Activated naive CD4-positive, alpha-beta T cell treated with anti-CD3 and anti-CD28 coated beads, Interleukin-2, amount 50 U/mL, for 72 hours (primary cell): ENCODE measurements at places on chromosomes 5 and 9.

DNA sequence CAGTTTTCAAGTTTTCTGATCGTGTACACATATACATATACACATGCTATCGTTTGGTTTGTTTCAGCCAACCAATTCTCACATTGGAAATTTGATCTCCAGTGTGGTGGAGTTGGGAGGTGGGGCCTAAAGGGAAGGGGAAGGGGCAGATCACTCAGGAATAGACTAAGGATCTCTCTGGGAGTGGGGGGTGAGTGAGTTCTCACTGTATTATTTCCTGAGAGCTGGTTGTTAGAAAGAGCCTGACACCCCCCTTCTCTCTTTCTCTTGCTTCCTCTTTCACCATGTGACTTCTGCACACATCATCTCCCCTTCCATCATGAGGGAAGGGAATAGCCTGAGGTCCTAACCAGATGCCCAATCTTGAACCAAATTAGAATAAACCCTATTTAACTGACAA lies 551.7 kb downstream of the MAT2B start:
- no peak for DNase-seq

DNA sequence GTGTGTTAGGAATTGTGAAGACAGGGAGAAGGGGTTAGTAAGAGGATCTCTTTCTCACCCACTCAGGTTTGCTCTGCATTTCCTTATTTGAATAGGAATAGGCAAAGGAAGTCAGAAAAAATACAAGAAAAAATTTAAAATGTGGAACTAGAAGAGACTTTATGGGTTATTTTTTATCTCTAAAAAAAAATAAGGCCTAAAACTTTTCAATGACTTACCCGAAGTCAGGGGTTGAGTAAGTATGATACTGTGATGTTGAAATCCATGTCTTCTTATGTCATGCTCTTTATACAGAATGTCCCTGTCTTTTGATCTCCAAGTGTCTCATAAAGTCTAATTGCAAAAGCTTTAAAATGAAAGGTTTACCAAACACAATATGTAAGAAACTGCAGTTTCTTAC lies 148.3 kb upstream of the PIK3R1 start:
- no peak for DNase-seq

GRCh38 chr5:37598733-37599132 lies 219.6 kb downstream of the WDR70 start:
- no peak for DNase-seq

DNA sequence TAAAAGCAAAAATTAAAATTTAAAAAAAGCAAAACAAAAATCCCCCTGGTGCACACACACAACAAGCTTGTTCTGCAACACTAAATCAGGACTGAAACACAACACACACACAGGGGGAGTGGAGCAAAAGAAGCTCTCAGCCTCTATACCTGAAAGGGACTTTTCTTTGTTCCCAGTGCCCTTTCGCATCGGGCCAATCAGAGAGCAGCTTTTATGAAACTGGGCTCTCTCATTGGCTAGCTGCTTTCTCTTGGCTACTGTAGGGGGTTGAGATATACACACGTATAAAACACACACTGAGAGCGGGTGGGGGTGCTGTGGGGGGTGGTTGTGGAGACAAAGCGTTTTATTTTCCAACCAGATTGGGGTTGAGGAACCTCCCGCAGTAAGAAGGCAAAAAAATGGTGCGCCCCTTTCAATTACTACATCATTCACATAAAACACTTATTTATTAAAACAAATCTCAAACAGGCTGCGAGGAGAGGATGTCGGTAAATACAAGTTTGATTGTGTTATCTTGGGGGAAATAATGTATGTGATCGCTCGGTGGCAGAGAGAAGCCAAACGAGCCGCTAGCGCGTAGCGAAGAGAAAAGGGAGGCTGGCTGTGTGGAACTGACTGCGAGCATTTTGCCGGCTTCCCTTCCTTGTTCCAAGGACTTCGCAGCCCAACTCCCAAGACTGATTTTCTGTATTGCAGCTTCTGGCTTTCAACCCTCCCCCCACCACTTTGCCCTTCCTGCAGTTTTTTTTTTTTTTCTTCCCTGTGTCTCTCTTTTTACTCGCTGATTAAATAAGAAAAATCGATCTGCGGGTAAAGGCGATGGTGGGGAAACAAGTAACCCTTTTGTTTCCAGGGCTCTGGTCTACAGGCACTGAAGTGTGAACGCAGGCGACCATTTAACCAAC lies 2.5 kb upstream of the ZNF608 start:
- no peak for DNase-seq

GRCh38 chr9:37408933-37409710 lies 13.4 kb upstream of the GRHPR start:
- DNase-seq: peak; percentile 51

DNA sequence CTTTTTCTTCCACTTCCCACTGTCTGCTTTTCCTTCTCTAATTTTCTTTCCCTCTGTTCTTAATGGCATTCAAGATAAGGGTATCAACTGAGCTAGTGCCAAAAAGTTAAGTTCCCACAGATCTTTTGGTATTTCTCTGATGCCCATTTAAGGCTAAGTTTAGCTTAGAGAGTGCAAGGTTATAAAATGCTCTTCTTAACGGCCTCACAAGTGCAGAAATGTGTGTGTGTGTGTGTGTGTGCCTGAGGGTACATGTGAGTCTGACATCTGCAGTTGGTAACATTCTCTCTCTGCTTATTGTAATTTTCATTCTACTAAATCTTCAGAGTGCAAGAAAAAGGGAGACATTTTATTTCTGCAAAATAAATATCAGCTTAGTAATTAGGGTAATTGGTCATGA lies 24.2 kb downstream of the FBN2 start:
- no peak for DNase-seq

DNA sequence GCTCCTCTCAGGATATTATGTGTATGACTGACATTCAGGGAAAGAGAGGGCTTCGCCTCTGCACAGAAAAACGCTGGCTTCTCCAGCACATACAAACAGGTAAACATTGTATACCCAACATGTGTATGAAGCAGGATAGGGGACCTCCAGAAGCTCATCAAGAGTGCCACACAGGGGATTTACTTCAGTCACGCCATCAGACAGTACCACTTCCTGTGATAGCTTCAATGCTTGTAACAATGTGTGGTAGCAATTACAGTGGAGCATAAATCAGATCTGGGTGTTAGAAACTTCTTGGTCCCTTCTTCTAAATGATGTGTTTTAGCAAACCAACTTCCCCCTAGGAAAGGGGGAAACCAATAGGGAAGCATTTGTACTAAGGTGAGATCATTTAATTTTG lies 160.8 kb downstream of the TSSK1B start:
- DNase-seq: no peak

- DNase-seq: no peak
Measured at GRCh38 chr5:170069512-170069911, 36.2 kb upstream of the FOXI1 start.

GRCh38 chr5:132500931-132501628 lies 10.5 kb upstream of the IRF1 start:
- DNase-seq: peak; percentile 76

GRCh38 chr5:61666064-61666621 lies 334.1 kb downstream of the ZSWIM6 start:
- no peak for DNase-seq

GRCh38 chr9:117787746-117788145 lies 83.5 kb downstream of the TLR4 start:
- DNase-seq: no peak

GRCh38 chr5:87754009-87754757 lies 341.5 kb upstream of the CCNH start:
- no peak for DNase-seq

DNA sequence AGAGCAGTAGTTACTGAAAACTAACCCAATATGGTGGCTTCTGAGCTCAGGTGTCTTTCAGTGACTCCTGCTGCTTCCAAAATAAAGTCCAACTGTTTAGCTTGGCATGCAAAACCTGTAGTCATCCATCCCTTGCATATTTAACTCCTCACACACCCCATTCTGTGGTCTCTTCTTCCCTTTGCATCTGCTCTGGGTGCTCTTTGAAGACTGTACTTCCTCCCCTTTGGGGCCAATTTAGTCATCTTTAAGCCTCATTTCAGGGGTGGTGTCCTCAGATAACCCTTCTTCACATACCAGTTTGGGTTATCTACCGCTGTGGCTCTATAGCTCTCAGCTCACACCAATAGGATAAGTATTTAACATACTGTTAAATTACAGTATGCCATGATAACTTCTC lies 209.9 kb upstream of the DMRT1 start:
- DNase-seq: no peak

GRCh38 chr5:181215997-181216989 lies 6.8 kb upstream of the TRIM41 start:
- DNase-seq: peak; percentile 69

GRCh38 chr9:5499889-5500398 lies 10.4 kb upstream of the PDCD1LG2 start:
- no peak for DNase-seq

DNA sequence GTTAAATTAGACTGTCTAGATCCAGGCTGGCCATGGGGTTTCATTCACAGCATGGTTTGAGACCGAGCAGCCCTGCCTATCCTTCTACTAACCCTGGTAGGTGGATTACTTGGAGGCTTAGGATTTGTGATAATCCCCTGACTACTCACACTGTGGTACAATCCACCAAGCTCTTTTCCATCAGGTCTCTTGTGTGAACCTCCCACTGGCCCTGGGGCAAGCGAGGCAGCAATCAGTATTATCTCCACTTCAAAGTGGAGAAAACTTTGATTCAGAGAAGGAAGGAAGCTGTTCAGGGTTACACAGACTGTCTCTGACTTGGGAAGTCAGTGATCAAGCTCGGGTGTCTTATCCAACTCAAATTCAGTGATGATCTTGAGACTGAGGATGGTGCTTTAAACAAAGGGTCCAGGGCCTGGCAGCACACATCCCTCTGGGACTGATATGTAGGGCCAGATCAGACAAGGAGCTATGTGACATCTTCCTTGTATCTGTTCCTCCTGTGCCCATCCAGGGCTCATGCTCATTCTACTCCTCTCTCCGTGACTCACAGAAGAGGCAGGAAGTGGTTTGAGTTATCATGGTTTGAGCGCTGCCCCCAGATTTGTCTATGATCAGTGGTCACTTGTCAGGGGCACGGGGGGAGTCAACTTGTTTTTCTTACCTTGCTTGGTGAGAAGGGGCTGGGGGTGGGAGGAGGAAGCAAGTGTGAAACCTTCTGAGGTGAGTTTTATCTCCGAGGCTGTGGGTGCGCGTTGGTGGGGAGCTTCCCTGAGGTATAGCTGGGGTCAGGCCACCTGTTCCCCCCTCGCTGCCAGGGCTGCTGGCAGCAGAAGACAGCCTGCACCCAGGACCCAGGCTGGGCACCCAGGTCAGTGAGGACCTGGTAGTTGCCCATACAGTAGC lies 48.6 kb downstream of the RGS3 start:
- DNase-seq: peak; percentile 85

DNA sequence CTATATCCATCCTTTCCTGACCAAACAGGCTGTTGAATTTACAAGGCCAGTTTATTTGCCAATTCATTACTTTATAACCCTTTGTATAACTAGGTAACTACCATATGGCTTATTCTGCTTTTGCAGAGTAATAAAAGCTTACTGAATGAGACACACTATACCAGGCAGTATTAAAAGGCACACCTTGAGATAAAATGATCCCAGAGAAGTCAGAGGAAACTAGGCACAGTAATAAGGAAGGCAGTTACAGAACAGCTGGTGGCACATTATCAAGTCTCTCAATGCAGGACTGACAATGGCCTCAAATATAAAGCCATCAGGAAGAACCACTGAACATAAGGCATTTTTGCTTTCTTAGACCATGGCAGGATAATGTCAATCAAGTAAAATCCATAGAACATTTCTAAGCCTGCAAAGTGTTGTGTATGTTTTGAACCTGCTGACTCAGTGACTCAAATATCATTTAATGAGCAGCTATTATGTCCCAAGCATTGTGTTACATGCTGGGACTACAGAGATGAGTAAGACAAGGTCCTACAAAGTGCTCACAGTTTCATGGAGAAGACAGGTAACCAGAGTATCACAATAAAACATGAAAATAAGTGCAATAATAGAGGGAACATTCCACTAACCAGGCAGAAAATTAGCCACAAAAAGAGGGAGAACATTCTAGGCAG lies 52.5 kb downstream of the OXCT1 start:
- no peak for DNase-seq

DNA sequence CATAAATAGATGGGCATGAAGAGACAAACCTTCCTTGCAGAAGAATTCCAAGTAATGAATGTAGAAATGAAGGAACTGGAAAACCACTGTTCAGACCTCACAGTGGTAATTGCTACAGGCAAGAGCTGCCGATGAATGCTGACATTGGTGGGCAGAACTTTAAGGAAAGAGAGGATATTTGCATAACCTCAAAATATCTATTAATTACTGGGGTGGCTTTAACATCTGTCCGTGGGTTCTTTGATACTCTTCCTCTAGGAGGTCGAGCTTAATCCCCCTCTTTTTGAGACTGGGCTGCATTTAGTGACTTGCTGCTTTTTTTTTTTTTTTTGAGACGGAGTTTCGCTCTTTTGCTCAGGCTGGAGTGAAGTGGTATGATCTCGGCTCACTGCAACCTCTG lies 34.7 kb downstream of the LAMC3 start:
- no peak for DNase-seq

GRCh38 chr9:76370396-76371023 lies 23.7 kb downstream of the RFK start:
- no peak for DNase-seq

DNA sequence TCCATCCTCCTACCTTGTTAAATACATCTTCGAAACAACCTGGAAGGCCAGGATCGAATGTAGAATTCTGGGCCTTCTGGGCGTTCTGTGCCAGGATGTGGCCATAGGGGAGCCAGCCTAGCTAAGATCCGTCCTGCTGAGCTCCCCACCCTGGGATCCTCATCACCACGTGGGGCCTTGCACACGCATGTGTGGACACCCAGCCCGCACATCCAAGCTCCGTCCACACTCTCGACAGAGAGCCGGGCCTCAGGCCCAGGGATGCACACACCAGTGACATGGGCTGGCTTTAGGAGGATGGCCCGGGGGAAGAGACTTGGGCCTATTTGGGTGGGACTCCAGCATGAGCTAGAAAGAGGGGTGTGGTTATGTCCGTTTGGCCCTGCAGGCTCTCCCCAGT lies 154.0 kb downstream of the PAX5 start:
- DNase-seq: no peak

DNA sequence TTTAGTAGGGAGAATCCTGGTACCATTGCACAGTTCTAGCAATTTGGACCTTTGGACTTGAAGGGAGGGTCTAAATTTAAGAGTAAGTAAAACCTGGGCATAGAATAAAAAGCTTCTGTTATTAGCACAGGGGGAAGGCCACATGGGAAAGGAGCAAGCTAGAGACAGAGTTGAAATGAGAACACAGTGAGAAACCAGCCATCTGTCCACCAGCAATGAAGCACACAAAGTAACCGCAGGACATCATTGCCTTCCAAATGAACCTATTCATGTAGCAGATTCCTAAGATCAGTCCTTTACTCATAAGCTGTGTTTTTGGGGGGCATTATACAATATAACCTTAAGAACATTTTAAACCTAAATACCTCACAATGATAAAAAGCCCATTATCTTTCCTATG lies 407.4 kb downstream of the HCN1 start:
- DNase-seq: no peak
